Stimulated activated CD4-positive, alpha-beta T cell treated with anti-CD3 and anti-CD28 coated beads, TNF-alpha, amount 100 ng/mL, for 1 hour (primary cell): ENCODE measurements at places on chromosomes 16 and 17.

GRCh38 chr17:39636927-39637736, at the start of gene STARD3:
Gene STARD3, plus strand, starts transcription at chr17:39637144. Its CDS starts 16,388 bp downstream, at chr17:39653532.
- peak; percentile 73 for DNase-seq

- DNase-seq, result no peak
Measured at GRCh38 chr16:47865337-47865855, 290.4 kb downstream of the ABCC12 start.

DNA sequence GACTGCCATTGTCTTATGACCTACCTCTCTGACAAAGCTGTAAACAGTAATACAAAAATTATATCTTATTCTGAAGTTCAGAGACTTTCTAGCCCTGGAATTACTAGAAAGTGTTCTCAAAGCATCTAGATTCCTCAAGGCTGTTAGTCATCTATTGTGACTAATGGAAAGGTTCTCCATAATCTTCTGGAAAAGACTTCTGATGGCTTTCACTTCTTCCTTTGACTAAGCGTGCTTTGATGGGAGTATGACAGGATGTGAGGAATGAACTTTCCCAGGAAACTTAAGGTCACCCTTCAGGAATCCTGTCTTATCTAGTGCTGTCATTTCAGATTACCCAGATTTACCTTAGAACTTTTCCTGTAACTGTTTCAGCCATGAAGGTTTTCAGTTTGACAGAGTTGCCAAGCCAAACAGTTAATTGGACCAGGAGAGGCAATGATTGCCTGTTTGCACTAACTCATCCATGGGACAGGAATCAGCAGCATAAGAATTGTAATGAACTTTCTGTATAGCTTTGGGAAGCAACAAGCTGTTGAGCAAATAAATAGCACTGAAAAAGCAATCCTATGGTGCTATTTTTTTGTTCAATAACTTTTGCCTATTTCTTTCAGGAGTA, 43.5 kb downstream of the AP2B1 start:
- no peak for DNase-seq

DNA sequence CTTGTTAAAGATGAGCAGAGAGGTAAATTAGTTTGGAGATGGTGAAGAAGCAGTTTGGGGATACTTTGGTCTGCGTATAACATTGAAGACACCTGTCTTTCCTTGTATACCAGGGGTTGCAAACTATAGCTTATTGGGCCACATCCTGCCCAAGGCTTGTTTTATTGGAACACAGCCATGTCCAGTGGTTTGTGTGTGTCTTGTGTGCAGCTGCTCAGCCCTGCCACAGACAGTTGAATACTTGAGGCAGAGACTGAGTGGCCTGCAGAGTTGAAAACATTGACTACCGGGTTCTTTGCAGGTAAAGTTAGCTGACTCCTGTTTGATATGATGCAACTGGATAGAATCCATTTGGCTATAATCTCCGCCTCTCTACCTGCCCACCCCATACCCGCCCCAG, 224.4 kb downstream of the PRKCA start:
- DNase-seq, result no peak

GRCh38 chr17:47686276-47686635, 7.7 kb upstream of the TBKBP1 start:
- no peak for DNase-seq

DNA sequence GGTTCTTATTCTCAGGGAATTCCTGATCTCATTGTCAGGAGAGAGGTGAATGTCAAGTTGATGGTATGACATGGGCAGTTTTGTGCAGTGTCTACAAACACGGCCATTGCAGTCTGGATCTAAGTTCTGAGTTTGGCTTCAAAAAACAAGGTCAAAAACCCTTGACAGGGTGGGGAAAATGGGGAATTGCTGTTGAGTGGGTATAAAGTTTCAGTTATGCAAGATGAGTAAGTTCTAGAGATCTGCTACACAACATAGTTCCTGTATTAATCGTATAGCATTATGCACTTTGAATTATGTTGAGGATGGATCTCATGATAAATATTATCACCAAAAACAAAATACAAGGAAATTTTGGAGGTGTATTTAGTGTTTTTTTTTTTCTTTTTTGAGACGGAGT, 36.6 kb upstream of the CARMIL2 start:
- DNase-seq, result no peak

GRCh38 chr16:25812215-25812614, 120.5 kb downstream of the HS3ST4 start:
- DNase-seq, result no peak

GRCh38 chr17:61054436-61054835, 345.2 kb upstream of the TBX2 start:
- DNase-seq, result no peak

DNA sequence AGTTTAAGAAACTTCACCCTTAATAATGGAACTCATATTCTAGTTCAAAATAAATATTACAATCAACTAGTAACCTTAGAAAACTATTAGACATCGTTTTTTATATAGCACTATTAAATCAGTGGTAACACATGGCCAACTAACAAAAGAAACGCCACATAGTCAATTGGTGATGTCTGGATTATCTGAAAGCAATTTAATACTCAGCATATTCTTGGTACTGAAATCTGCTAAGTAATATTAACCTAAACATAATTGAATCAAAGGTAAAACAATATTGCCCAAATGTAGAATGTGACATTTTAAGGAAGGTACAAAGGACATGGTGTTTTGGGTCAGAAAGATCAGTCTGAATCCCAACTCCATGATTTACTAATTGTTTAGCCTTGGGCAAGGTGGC, 11.1 kb upstream of the RSL1D1 start:
- no peak for DNase-seq

DNA sequence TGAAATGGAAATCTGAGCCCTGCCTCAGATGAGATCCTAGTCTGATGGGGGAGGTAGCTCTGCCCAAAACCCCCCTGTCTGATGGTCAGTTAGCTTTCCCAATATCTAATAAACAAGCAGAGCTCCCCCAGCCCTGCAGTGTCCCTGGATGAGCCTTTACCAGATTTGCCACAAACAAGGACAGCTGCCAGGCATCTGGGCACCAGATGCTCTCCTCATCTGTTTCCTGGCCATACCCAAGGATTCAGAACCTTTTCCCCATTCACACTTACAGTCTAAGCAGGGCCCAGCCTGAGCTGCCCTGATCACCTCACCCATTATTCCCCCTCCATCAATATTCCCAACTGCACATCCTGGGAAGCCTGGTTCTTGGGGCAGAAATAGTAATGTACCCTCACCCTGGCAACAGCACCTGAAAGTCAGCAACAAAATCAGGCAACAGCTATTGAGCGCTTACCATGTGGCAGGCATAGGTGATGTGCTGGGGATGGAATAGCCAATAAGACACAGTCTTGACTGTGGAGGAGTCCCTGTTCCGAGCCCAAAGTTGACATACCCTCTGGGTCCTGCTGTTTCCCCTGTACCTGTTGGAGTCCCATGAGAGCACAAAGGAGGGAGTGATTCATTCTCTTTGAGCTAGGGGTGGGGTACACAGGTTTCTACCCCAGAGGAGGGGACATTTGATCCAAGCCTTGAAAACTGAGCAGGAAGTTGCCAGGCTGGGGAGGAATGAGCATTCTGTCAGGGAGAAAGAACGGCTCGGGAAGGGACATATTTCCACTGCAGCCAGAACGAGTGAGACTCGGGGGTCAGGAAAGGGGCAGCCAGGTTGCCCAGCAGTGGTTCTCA, 147.4 kb downstream of the TMEM132E start:
- DNase-seq, result no peak

- DNase-seq, result no peak
Measured at GRCh38 chr16:12067714-12068401, 91.3 kb downstream of the SNX29 start.

GRCh38 chr16:15873301-15873700, 15.1 kb downstream of the CEP20 start:
- DNase-seq, result no peak

GRCh38 chr17:8997994-8998628, 23.2 kb upstream of the NTN1 start:
- DNase-seq, result peak; percentile 57

GRCh38 chr17:2815781-2816185, 19.5 kb downstream of the RAP1GAP2 start:
- no peak for DNase-seq

GRCh38 chr16:53643474-53643873, 60.2 kb downstream of the RPGRIP1L start:
- DNase-seq, result no peak

DNA sequence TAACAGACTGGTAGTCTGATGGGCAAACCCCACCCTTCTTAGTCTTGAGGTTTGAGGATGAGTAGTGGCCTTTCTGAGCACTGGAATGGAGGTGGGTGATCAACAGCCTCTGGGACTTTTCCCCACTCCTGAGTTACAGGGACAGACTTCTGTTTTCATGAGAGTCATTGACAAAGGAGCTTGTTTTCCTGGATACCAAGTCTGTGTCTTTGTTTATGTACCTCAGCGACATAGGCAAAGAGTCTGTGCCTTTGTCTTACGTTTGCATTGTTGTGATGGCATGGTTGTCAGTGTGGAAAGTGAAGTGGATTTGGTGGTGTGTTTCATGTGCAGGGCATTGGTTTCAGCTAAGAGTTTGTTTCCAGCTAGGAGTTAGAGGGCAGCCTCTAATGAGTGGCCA, 17.5 kb downstream of the EPN2 start:
- DNase-seq, result no peak

DNA sequence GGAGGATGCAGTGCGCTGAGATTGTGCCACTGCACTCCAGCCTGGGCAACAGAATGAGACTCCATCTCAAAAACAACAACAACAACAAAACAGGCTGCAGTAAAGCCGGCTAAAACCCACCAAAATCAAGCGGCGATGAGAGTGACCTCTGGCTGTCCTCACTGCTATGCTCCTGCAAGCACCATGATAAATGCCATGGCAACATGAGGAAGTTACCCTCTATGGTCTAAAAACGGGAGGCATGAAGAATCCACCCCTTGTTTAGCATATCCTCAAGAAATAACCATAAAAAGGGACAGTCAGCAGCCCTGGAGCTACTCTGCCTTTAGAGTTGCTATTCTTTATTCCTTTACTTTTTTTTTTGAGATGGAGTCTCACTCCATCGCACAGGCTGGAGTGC, 8.4 kb upstream of the LGALS3BP start:
- DNase-seq, result no peak
